Ovary (tissue), 10 donors: ENCODE measurements at places on chromosomes 12 and 14. TPM values are rescaled to one million over a fixed set of nuclear protein-coding genes. Genes with fewer than 3 reads are reported as not detected.

Gene HOTAIR
- 0.32 TPM for total RNA-seq

Gene TMEM229B
- 1.2 TPM for total RNA-seq

GRCh38 chr14:39368261-39368959 is 63.8 kb downstream of the FBXO33 start:
- no peak overlapping the region for H3K27ac ChIP-seq
- H3K36me3 ChIP-seq: no peaks in the 10 kb centered on the region
- H3K27me3 ChIP-seq: no peaks in the 10 kb centered on the region

GRCh38 chr12:124898200-124898922 is 16.1 kb downstream of the UBC start:
- no peaks in the 10 kb centered on the region for H3K27me3 ChIP-seq
- no peak overlapping the region for H3K4me3 ChIP-seq
- H3K36me3 ChIP-seq: no peaks in the 10 kb centered on the region
- peaks cover 6% of the 10 kb centered on the region for H3K4me1 ChIP-seq
- no peak overlapping the region for H3K27ac ChIP-seq
- no peak for DNase-seq

Gene POC1B
- total RNA-seq: 29.2 TPM
